ENCODE measurements at places on chromosomes 3 and 15.

DNA sequence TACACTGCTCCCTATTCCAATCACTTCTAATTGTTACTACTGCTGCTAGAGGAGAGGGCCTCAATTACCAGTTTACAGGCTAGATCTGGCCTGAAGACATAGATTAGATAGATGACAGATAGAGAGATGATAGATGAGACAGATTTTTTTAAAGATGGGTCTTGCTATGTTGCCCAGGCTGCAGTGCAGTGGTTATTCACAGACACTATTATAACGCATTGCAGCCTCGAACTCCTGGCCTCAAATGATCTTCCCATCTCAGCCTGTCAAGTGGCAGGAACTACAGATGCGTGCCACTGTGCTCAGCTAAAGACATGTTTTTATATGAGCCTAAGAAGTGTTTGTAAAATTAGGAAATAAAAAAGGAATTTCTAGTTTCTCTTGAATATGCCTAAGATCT, 6.2 kb downstream of the SLC33A1 start:
- DNase-seq, result no peak

- DNase-seq, result no peak
These were observed 42.0 kb upstream of the FEZF2 start for GRCh38 chr3:62415312-62415801.

DNA sequence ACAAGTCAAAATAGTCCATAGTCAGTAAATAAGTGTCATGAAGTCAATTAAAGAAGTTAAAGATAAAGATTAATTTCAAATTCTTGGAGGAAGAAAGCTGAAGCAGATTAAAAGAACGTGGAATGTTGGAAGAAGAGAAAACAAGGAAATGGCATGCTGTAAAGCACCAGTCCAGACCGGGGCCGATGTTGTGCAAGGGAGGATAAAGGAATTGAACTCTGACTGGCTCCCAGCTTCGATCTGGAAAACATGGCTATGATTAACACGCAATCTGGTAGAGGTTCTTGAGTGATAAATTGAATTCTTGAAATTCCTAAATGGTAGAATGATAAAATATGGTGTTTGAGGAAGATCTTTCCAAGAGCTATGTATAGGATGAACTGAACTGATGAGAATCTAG, 194.4 kb downstream of the MEIS2 start:
- no peak for DNase-seq

- no peak for DNase-seq
These were observed 163.1 kb downstream of the FMN1 start for GRCh38 chr15:33031324-33031821.

DNA sequence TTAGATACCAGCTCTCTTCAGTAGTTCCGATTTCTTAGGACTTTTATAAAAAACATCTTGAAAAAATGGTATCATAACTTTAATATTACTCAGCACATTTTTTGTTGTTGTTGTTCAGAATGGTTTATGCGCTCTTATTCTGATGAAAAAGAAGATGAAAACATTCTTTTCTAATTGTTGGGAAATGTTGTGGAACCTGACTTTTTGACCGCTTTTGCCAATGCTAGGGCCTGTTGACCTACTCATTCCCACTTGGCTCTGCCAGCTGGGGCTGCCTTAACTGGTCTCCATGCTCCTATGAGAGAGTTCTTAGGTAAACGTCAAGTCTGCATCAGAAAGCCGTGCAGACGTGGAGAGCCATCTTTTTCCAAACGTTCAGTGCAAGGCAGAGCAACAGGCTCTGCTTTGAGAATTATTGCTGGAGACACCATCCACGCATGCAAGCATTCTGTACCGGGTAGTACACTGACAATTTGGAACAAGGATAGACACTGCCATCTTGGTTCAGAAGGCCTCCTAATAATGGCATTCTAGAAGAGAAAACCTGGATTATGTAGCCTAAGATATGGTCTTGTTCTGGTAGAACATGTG, 176.8 kb downstream of the GHSR start:
- no peak for DNase-seq

DNA sequence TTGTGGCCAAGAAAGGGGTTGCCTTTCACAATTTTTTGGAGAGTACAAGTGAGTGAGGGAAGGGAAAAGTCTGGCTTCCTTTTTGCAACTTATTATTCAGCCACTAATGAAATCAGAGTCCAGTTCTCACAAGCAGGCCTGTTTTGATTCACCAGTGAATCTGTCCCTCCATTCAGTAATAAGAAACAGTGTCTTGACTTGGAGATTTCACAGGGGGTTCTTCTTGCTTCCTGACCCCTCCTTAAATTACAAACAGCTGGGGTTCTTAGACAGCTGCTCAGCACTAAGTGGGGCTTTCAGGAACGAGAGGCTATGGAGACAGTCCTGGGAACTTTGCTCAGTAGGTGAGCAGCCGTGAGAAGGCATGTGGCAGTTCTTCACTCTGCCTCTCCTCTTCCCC, 24.5 kb downstream of the SEMA3G start:
- DNase-seq, result no peak

DNA sequence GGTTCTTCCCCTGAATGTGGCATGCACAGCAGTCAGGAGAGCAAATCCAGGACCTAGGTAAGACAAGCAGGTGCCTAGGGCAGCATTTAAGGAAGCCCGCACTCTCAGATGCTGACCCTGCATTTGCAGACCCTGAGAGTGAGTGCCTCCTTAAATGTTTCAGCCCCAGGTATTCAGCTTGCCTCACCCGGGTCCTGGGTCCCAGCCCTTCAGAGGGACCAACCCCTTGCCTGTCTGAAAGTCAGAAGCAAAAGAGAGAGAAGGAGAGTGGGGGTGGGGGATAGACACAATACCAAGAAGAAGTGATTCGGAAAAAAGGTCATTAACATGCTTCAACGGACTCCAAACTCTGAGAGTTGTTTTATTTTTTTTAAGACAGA, 75.0 kb downstream of the MEGF11 start:
- DNase-seq, result no peak

DNA sequence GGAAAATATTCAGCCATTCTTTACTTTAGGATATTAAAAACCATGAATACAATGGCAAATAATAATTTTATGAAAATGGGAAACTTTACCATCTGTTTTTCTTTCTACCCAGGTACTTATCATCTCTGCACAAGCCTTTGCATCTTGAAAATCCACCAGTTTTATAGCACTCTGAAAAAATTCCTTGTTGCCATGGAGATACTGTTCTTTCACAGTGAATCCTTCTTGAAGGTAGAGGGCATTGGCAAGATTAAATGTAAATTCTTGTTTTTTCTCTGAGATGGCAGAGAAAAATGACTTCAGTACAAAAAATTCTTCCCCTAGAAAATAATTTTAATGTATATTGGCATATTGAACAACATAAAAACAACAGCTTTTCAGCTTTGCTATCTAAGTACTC, 6.9 kb downstream of the SERPINI2 start:
- DNase-seq, result no peak

- DNase-seq, result no peak
These were observed 233.9 kb upstream of the CADM2 start for GRCh38 chr3:84724877-84725276.

- no peak for DNase-seq
These were observed 464.1 kb upstream of the CBLB start for GRCh38 chr3:106332884-106333283.

DNA sequence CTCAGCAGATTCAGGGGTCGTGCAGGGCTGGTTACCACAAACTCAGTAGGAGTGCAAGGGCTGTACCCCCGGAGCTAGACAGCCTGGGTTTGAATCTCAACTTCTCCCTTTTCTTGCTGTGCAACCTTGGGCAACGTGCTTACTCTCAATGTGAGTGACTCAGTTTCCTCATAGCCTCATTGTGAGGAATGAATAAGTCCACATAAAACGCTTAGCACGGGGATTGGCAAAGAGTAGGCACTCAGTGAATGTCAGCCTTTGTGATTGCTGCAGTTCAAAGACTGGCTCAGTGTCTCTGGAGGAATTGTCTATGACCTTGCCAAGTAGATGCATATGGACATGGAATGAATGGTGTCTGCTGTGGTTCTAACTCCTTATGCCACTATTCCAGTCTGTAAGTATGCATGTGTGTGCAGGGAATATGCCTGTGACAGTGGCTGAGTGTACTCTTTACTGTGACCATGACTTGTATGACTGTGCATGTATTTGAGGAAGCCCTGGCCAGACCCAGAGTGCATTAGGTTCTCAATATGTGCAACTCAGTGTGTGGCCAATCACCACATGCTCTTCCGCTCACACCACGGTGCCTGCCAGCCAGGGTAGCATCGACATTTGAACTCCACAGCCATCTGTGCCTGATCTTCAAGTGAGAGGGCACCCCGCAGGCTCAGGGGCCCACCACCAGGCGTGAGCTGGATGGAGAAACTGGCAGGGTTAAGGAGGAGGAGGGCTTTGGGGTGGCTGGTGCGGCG, 900 bp upstream of the HYAL3 start:
- DNase-seq, result peak; percentile 1
